Kasumi-1 (cell line): ENCODE measurements at places on chromosomes 2 and 18.

DNA sequence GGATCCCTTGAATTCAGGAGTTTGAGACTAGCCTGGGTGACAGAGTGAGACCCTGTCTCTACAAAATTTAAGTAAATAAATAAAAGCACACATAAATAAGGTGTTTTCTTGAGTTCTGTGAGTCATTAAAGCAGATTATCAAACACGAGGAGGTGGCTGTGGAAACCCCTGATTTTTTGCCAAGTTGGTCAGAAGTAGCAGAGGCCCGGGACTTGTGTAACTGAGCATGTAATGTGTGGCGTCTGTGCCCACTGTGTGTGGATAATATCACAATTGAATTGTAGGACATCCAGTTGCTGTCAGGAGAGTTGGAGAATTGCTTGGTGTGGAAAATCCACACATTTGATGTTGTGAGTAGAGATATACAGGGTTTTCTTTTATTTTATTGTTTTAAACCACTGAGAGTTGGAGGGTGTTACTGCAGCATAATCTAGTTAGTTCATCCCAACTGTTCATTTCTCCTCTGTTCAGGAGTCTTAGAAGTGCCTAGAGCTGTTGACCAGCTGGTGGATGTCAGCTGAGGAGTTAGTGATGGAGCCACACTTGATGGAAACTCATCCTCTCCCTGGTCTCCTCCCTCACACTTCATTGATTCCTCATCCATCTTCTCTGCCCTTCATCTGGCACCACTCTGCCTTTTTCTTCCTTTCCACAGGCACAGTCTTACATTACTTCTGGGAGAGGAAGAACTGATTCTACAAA, 45.9 kb upstream of the RHOB start:
- no peak for DNase-seq

DNA sequence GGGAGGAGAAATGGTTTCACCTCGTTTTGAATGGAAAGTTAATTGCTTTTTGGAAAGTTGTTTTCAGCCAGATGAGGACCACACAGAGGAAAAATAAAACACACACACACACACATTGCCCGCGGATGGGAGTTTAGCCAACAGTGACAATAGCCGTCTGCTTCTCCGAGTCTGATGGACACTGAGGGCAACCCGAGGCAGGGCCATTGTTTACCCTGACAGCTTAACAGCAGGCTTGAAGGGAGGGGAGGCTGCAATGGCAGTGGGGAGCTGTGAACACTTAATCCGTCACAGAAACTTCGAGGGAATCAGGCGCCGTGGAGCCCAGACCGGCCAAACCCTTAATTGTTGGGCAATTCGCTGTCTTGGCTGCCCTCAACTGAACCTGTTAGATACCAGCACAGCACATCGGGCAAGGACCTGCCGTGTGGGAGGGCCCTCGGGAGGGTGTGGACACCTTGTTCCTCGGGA, 145.9 kb downstream of the ACKR3 start:
- DNase-seq = no peak

- DNase-seq = no peak
Observed at GRCh38 chr2:125272651-125273050, 1247.6 kb downstream of the CNTNAP5 start.

- peak; percentile 81 for DNase-seq
Observed at GRCh38 chr2:70086278-70086837, 919 bp upstream of the PCBP1 start.

- DNase-seq = no peak
Observed at GRCh38 chr2:214676421-214677089, 132.9 kb downstream of the BARD1 start.

GRCh38 chr2:12950957-12951656, 234.4 kb downstream of the TRIB2 start:
- DNase-seq = no peak

GRCh38 chr2:217113491-217113890, 253.6 kb upstream of the TNP1 start:
- no peak for DNase-seq
